ENCODE measurements at places on chromosomes 13 and 19.

DNA sequence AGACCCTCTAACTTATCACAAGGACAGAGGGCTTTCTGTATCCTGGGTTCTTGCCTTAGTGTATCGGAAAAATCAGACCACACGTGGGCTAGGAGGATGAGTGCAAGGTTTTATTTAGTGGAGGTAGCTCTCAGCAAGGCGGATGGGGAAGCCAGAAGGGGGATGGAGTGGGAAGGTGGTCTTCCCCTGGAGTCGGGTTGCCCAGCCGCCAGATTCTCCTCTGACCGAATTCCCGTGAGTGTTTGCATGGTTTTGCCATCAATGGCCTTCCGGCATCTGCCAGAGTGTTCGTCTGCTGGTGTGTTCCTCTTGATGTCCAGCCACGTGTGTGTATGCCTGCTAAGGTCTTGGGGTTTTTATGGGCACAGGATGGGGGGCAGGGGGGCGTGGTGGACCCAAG, 1335.1 kb upstream of the SPRY2 start:
- no peak for DNase-seq

DNA sequence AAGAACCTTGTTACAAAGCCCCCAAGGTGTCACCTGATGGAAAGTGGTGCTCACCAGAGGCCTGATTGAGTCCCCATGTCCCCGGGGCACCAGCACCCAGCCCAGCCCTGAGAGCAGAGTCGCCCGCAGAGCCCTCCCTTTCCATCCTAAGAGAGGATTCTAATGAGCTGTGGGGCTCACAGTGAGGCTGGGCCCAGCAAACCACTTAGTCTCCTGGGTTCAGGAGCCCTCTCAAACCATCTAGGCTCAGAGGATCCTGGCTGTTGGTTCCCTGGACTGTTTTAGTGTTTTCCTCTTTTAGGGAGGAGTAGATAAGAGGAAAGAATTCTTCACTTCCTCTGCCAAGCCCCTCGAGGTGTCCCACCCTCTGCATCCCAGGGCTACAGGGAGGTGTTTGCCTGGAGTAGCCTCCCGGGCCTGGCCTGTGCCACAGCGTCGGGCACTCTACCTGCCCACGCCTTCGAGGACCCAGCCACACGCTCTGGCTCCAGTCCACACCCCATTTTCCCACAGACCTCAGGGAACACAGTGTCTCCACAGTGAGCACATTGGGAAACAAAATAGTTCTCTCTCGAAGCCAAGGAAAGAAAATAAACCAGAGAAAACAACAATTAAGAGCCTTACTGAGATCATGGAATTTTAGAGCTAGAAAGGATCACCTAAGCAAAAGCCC, 34.4 kb downstream of the DHRS12 start:
- no peak for DNase-seq

GRCh38 chr13:111171629-111172028, 56.5 kb downstream of the ARHGEF7 start:
- DNase-seq, result no peak

DNA sequence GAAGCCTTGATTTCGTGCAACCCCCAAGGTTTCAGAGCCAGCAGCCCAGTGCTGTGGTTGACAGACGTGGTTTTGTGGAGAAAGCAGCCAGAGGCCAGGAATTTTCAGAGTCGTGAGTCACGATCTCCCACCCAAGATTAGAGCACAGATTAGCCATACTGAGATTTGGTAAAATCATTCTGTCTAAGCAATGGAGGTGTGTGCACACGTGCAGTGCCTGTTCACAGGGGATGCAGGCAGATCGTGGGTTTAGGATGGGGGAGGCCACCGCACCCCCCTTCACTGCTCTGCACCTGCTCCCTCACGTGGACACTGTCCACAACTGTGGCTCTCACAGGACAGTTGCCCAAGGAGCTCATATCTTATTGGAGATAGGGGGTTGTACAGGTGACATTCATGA, 46.6 kb upstream of the GPR183 start:
- no peak for DNase-seq

DNA sequence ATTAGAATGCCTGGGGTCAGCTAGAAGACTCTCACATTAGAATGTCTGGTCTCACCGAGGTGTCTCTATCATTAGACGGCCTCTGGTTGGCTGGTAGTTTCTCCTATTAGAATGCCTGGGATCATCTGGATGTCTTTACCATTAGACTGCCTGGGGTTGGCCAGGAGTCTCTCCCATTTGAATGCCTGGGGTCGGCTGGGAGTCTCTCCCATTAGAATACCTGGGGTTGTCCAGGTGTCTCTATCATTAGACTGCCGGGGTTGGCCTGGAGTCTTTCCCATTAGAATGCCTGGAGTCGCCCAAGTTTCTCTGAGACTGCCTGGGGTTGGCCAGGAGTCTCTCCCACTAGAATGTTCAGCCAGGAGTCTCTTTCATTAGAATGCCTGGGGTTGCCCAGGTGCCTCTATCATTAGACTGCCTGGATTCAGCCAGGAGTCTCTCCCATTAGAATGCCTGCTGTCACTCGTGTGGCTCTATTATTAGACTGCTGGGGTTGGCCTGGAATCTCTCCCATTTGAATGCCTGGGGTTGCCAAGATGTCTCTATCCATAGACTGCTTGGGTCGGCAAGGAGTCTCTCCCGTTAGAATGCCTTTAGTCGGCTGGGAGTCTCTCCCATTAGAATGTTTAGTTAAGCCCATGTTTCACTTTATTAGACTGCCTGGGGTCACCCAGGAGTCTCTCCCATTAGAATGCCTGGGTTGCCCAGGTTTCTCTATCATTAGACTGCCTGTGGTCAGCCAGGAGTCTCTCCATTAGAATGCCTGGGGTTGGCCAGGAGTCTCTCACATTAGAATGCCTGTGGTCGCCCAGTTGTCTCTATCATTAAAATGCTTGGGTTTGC, 1467.8 kb downstream of the UQCRFS1 start:
- DNase-seq, result no peak

DNA sequence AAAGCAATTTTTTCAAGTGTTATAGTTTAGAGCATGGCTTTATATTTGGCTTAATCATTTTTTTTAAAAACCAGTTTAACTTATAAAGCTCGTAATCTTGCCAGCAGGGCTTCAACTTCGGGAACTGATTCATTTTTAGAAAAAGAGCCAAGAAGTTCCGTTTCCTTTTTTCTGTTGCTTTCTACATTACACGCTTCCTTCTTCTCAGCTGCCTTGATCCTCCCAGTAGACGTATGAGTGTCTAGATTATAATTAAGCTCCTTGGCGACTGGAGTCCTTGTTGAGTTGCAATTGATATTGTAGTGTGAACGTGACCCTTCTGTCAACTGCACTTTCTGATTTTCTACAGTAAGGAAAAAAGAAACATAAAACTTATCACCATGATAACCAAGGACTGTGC, 497.2 kb downstream of the DIAPH3 start:
- DNase-seq, result no peak

- no peak for DNase-seq
Measured at GRCh38 chr13:92873029-92873428, 353.6 kb upstream of the GPC6 start.

DNA sequence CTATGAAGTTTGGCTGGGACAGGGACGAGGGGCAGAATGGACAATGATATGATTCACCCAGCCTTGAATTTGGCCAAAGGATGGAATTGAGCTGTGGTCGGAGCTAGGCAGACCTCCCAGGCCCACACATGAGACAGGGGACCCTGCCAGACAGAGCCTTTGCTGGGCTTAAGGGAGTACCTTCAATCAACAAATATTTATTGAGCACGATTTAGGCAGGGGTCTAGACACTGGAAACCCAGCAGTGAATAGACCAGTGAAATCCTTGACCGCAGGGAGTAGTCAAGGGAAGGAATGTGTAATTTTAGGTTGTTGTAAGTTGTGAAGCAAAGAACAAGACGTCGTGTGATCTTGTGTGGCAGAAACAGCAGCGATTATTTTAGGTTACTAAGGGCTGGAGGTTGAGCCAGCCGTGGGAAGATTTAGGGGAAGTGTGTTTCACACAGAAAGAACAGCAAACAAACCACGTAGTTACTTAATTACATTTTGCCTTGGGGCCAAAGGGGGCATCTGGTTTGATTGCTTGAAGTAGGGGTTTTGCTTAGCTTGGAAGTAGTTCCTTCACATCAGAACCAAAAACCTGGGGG, 16.9 kb upstream of the AP1M2 start:
- DNase-seq, result no peak

GRCh38 chr13:28488376-28489005, 6.4 kb downstream of the FLT1 start:
- DNase-seq, result no peak

GRCh38 chr13:77386880-77387606, 60.1 kb upstream of the MYCBP2 start:
- no peak for DNase-seq

DNA sequence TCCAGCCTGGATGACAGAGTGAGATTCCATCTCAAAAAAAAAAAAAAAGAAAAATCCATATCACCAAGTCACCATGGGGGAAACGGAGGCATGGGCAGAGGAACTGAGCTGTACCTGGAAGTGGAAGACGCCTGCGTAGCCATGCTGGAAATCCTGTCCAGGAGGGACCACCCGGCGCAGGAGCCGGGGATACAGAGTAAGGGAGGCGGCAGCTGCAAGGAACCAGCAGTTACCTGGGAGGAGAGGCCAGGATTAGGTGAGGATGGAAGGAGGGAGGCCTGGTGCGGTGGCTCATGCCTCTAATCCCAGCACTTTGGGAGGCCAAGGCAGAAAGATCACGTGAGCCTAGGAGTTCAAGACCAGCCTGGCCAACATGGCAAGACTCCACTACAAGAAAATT, 2.0 kb downstream of the CAPN12 start:
- DNase-seq, result no peak

DNA sequence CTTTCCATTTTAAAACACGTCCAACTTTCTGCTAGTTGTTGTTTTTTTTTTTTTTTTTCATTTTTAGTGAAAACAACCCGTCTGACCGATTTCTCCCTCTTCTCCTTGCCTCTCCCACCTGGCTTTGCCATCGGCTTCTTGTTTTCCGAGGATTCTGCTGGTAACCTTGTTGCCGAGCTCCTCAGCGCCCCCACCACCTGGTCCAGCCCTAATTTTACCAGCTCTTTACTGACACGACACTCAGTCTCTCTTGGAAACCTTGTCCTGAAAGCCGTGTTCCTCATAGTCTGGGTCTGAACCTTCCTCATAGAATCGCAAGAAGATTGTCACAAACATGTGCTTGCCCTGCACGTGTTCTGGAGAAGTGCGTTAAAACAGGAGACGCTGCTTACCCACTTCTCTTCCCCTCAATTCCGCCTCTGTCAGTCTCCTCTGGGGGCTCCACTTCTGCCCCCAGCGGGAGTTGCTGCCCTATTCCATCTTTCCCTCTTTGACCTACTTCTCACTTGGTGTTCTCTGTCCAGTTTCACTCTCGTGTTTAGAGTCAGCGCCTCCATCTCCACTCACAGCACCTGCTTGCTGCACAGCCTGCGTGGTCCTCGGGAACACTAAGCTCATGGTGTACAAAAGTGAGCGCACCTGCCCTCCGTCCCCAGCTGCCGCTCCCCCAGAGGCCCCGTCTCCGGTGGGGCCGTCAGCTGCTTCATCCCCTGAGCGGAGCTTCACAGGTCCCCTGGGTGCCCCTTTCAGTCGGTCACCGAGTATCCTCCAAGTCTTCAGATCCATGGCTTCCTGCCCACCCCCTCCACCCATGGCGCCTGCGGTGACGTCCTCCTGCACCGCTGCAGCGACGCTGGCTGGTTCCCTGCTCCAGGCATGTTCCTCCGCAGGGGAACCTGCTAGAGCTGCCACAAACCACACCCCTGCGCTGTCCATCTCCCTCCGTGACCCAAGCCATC, 65.1 kb downstream of the TM9SF2 start:
- no peak for DNase-seq

DNA sequence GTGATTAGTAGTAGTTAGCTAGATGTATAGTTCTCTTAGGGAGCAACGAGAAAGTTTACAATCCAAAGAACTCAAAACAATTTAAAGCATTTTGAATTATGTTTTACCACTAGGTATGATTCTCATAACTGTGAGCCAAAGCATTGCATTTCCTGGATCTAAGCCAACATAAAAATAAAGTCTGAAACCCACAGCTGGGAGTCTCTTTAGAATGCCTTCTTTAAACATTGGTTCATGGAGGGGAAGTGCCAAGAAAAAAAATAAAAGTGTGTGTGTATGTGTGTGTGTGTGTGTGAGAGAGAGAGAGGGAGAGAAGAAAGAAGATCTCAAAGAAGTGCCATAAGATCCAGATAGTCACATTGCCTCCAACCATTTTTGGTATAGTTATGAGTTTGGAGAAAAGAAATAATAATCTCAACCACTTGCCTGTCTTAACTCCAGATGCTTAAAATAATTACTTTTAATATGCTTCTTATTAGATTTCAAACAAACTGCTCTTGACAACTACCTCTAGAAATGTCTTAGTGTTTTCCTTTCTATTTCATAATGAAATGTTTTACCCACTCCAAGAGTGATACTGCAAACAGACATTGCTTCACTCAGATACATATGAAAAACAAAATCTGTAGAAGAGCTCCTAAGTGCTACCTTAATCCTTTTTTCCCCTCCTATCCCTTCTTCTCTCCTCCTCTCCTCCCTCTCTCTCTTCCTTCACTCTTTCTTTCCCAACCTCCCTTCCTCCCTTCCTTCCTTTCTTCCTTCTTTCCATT, 554.1 kb downstream of the KCTD12 start:
- no peak for DNase-seq

- no peak for DNase-seq
Measured at GRCh38 chr13:104586051-104586746, 1520.0 kb upstream of the SLC10A2 start.

GRCh38 chr13:35157143-35157755, 215.2 kb downstream of the NBEA start:
- no peak for DNase-seq

DNA sequence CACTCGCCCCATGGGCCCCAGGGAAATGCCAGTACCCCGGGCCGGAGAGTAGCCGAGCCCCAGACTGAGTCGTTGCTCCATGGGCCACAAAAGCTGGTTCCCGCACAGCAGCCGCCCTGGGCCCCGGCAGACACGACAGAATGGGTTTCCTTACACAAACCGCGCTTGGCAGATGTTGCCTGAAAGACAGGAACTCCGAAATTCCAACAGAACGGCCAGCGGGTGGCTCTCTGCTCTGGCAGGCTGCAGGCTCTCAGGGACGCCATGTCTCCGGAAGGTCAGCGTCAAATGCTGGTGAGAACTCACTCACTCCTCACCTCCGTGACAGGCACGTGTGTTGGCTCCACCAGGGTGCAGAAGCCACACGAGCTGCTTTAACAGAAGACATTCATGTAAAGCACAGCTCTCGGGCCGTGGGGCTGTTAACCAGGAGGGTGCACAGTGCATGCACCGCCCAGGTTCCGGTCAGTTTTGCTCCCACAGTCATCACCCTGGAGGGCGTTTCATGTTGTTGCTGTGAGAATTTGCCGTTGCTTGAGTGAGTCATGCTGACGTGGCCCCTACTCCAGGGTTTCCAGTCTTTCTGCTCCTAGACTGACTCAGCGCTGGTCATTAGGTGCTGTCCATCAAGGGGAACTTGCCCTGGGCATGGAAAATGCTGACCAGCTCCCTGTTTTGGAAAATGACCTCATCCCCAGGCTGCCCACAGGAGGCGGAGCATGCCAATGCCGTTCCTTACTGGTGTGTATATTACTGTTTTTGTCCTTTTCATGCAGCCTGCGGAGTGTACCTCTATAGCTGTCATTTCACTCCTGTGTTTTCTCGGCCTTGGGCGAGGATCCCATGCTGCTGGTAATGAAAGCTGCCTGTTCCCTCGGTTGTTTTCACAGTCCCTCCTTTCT, 44.8 kb downstream of the ANKRD10 start:
- no peak for DNase-seq

- DNase-seq, result no peak
Measured at GRCh38 chr13:27825072-27825471, 32.8 kb downstream of the GSX1 start.

Data from stimulated activated CD4-positive, alpha-beta T cell treated with anti-CD3 and anti-CD28 coated beads, Interleukin-1b, Interleukin-23, amount 100 ng/mL, for 1 hour (primary cell).